ENCODE measurements at places on chromosomes 5 and 9. TPM values are rescaled to one million over a fixed set of nuclear protein-coding genes. Genes with fewer than 3 reads are reported as not detected.

DNA sequence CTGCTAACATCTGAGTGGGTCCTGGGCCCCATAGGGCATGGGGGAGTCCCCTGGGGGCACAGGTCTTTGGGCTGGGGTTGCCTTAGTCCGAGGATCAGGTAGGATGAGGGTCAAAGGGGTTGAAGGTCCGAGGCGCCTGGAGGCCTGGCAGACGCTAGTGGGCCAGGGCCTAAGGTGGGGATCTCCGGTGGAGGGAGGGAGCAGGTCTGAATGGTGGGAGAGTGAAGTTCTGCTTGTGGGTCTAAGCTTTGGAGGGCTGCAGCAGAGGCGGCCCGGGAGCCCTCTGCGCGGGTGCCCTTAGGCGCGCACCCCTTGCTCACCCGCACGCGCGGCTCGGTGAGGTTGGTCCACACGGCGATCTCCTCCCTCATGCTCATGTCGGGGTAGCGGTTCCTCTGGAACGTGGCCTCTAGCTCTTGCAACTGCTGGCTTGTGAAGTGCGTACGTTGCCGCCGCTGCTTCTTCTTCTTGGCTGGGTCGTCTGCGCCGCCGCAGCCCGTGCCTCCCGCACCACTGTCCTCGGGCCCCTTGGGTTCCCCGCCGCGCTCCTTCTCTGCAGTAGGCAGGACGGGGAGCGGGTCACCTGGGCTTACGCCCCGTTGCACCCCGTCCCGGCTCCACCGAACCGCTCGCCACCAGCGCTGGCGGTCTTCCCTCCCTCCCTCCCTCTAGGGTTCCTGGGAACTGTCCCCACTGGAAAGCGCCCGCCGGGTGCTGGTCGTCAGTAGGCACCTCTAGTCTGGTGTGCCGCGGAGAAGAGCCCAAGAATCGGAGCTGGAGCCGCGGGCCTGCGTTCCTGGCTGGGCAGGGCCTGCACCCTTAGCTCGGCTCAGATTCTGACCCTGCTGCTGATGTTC, 2.8 kb downstream of the PITX1 start:
- H3K4me1 ChIP-seq, result peaks cover 19% of the 10 kb centered on the region
- no peaks in the 10 kb centered on the region for H3K36me3 ChIP-seq
- peak overlapping the region; percentile 90 for H3K27ac ChIP-seq
- peaks cover 39% of the 10 kb centered on the region for H3K27me3 ChIP-seq
- H3K4me3 ChIP-seq, result peak overlapping the region; percentile 85

- H3K27me3 ChIP-seq, result no peaks in the 10 kb centered on the region
- no peak overlapping the region for H3K4me3 ChIP-seq
- H3K27ac ChIP-seq, result no peak overlapping the region
- no peak for DNase-seq
- no peaks in the 10 kb centered on the region for H3K36me3 ChIP-seq
These were observed 17.3 kb upstream of the TMOD1 start for GRCh38 chr9:97484134-97484533.

GRCh38 chr5:6686915-6687409, 26.3 kb upstream of the TENT4A start:
- no peak for DNase-seq
- no peaks in the 10 kb centered on the region for H3K4me1 ChIP-seq
- no peaks in the 10 kb centered on the region for H3K36me3 ChIP-seq
- H3K4me3 ChIP-seq, result peak overlapping the region; percentile 56
- no peaks in the 10 kb centered on the region for H3K27me3 ChIP-seq

DNA sequence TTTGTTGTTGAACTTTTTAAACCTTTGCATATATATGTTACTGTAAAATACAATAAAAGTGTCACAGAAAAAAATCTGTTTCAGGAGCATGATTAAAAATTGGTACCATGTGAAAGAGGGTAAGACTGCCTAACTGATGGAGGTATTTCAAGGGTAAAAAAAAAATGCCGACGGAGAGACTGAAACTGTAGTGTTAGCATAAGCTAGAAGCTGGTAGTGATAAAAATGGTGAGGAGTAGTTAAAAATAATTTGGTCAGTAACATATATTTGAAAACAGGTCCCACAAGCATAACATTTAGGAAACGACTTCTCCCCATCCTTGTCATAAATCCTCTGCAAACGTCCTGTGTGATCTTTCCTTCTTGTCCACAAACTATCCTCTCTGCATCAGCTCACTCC, 64.7 kb downstream of the MEF2C start:
- peaks cover 96% of the 10 kb centered on the region for H3K4me1 ChIP-seq
- peak overlapping the region; percentile 72 for H3K27ac ChIP-seq
- H3K4me3 ChIP-seq, result no peak overlapping the region
- no peaks in the 10 kb centered on the region for H3K27me3 ChIP-seq

- no peak overlapping the region for H3K4me3 ChIP-seq
- no peak overlapping the region for H3K27ac ChIP-seq
- H3K4me1 ChIP-seq, result no peaks in the 10 kb centered on the region
These were observed 17.2 kb upstream of the DIRAS2 start for GRCh38 chr9:90659650-90660364.

DNA sequence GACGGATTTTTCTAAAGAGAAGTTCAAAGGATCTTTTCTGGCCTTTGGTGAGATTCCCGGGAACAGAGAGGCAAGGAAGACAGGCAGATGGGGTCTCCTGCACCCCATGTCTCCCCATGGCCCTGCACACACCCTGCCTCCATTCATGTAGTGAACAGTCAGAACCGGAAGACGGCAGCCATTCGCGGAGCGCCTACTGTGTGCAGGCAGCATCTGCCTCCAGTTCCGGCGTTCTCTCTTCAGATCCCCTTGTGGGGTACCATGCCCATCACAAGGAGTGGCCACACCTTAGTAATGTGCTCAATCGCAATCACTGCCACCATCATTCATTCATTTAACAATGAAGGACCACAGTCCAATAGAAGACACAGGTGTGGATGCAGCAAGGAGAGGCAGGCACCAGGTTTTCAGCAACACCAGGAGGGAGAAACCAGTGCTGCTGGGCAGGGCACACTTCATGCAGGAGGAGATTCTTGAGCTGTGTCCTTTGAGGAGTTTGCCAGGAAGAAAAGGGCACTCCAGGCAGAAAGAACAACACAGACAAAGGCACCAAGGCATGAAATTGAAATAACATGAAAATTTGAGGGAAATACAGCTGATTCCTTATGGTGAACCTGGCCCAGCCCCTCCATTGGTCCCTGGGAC, 171.5 kb upstream of the PHYKPL start:
- no peaks in the 10 kb centered on the region for H3K4me1 ChIP-seq
- H3K27me3 ChIP-seq, result no peaks in the 10 kb centered on the region
- H3K4me3 ChIP-seq, result no peak overlapping the region
- no peak overlapping the region for H3K27ac ChIP-seq
- no peaks in the 10 kb centered on the region for H3K36me3 ChIP-seq

DNA sequence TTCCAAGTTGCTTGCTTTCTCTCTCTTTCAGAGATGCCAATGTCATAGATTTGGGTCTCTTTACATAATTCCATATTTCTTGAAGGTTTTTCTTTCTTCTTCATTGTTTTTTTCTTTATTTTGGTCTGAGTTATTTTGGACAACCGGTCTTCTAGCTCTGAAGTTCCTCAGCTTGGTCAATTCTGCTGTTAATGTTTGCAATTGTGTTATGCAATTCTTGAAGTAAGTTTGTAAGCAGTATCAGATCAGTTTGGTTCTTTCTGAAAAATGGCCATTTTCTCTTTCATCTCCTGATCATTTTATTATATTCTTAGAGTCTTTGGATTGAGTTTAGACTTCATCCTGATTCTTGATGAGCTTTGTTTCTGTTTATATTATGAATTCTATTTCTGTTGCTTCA, 16.4 kb upstream of the PRDM9 start:
- no peak overlapping the region for H3K4me3 ChIP-seq
- no peak overlapping the region for H3K27ac ChIP-seq
- no peak for DNase-seq
- H3K4me1 ChIP-seq, result no peaks in the 10 kb centered on the region
- H3K27me3 ChIP-seq, result no peaks in the 10 kb centered on the region

DNA sequence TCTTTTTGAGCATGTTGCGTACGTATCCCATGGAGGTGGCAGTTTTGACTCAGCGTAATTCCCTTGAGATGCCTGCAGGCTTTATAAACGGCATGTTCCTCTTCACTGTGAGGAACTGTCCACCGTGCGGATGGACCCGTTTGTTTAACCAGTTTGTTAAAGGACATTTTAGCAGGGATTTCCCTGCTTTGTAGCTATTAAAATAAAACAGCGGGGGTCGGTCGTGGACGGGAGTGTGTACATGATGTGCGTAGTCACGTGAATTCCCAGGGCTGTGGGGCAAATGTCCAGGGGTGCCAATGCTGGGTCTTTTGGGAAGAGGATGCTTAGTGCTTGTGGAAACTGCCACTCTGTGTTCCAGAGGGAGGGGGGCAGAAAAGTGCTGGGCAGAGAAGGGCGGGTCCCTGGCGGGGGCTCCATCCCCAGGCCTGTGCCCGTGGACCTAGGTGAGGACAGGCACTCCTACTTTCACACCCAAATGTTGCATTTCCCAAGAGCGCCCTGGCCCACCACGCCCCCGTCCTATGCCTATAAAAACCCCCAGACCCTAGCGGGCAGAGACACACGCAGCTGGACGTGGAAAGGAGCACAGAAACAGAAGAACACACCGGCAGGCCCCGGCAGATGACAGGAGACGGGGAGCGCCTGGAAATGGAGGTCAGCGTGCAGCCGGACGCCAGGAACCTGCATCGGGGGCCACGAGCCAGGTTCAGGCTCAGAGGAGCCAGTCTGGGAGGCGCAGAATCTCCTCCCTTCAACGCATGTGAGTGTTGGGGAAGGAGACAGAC, 4.0 kb upstream of the TERT start:
- no peaks in the 10 kb centered on the region for H3K4me1 ChIP-seq
- H3K4me3 ChIP-seq, result no peak overlapping the region
- no peak overlapping the region for H3K27ac ChIP-seq
- H3K36me3 ChIP-seq, result no peaks in the 10 kb centered on the region
- DNase-seq, result no peak
- peaks cover 41% of the 10 kb centered on the region for H3K27me3 ChIP-seq

DNA sequence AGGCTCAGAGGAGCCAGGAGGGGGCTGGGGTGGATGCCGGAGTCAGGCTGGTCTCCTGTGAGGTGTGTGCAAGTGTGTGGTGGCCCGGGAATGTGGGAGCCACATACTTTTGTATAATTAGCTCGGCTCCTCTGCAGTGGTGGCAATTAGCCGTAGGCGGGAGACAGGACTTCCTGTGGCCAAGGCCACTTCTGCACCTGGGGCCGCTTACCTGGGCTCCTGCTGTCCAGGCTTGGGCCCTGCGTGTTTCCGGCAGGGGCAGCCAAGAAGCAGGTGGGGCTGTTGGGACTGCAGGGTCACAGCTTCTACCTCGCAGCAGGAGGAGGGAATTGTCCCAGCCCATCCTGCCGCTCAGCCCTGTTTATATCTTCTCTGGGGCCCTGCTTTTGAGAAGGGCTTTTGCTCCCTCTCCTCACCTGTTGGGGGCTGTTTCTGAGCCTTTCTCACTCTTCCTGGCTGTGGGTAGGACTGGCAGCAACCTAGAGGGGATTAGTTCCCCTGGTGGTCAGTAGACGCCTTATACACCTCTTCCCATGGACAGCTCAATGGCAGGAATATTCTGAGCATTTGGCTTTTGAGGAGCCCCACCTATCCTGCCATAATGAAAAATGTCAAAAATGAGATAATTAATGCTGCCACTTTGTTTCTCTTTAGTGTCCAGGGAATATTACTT, 145.4 kb upstream of the PITX1 start:
- no peak overlapping the region for H3K27ac ChIP-seq
- no peak for DNase-seq
- no peaks in the 10 kb centered on the region for H3K27me3 ChIP-seq

GRCh38 chr5:77859306-77859705, 83.2 kb upstream of the TBCA start:
- H3K36me3 ChIP-seq, result no peaks in the 10 kb centered on the region
- H3K4me3 ChIP-seq, result no peak overlapping the region
- H3K27me3 ChIP-seq, result no peaks in the 10 kb centered on the region

DNA sequence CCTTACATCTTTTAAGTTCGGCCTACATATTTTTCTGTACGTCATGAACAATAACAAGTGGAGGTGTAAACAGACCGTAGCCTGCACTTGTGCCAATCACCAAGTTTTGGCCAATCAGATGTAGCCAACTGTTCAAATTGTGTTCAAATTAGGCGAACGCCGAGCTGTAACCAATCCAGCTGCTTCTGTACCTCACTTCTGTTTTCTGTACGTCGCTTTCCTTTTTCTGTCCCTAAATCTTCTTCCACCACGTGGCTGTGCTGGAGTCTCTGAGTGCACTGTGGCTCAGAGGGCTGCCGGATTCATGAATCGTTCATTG, 26.4 kb downstream of the TRIM14 start:
- H3K4me1 ChIP-seq, result no peaks in the 10 kb centered on the region
- H3K36me3 ChIP-seq, result no peaks in the 10 kb centered on the region
- no peak overlapping the region for H3K27ac ChIP-seq
- peaks cover 21% of the 10 kb centered on the region for H3K27me3 ChIP-seq

DNA sequence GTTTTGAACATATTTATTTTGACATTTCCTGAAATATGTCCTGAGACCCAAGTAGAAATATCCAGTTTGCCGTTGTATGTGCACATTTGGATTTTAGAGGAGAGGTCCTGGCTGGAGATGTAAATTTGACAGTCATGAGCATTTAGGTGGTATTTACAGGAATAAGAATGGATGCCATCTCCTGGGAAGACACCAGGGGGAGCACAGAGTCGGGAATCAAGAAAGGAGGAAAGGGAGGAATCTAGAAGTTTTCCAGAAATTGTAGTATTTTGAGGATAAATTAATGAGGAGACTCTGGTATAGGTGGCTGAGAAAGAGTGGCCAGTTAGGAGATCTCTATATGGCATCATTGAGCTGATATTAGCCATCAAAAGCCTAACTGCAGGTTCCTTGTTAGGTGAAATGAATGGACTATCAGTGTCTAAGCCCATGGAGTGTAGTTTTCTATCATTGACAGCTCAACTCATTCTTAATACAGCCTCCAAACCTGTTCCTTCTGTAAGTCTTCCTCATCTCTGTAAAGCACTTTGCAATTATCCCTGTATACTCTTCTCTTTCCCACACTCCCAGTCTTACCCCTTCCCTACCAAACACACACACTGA, 7.2 kb downstream of the GAPT start:
- H3K4me1 ChIP-seq, result no peaks in the 10 kb centered on the region
- H3K27me3 ChIP-seq, result peaks cover 6% of the 10 kb centered on the region
- no peaks in the 10 kb centered on the region for H3K36me3 ChIP-seq

DNA sequence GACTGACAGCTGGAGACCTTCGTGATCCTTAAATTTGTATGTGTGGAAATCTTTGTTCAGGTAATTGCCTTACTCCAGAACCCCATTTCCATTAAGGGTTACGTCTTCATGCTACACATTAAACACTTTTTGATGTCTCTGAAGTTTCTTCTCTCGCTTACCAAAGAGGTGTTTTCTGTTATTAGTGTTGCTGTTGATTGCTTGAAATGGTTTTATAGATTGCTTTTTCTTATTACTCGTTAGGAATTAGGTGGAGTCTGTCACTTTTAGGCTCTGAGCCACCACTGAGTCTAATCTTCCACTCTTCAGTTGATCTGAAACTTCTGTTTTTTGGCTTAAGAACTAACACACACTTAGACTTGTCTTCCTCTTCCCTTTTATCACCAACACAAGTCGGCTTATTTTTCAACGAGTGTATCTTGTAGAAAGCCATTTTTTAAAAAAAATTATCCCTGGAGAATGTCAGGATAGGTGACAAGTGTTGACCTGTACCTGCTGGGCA, 62.2 kb upstream of the PPARGC1B start:
- no peaks in the 10 kb centered on the region for H3K27me3 ChIP-seq
- H3K27ac ChIP-seq, result no peak overlapping the region
- H3K4me1 ChIP-seq, result peaks cover 32% of the 10 kb centered on the region
- no peak overlapping the region for H3K4me3 ChIP-seq
- DNase-seq, result no peak
- H3K36me3 ChIP-seq, result no peaks in the 10 kb centered on the region

The GABRG2 gene
- total RNA-seq, result not detected

The DNAJB5 gene
- total RNA-seq, result 90.3 TPM

The CDKN2B-AS1 gene
- total RNA-seq, result 0.40 TPM

The ADAMTSL1 gene
- 0.28 TPM for total RNA-seq

The MEIKIN gene
- not detected for total RNA-seq

The SPATA31C2 gene
- total RNA-seq, result not detected

The S1PR3 gene
- 4.3 TPM for total RNA-seq

The ADRA1B gene
- 0.50 TPM for total RNA-seq
